ENCODE measurements at places on chromosomes 1 and 21.
A peak's percentile ranks its signal among the peaks of the same experiment; 100 is the strongest.

DNA sequence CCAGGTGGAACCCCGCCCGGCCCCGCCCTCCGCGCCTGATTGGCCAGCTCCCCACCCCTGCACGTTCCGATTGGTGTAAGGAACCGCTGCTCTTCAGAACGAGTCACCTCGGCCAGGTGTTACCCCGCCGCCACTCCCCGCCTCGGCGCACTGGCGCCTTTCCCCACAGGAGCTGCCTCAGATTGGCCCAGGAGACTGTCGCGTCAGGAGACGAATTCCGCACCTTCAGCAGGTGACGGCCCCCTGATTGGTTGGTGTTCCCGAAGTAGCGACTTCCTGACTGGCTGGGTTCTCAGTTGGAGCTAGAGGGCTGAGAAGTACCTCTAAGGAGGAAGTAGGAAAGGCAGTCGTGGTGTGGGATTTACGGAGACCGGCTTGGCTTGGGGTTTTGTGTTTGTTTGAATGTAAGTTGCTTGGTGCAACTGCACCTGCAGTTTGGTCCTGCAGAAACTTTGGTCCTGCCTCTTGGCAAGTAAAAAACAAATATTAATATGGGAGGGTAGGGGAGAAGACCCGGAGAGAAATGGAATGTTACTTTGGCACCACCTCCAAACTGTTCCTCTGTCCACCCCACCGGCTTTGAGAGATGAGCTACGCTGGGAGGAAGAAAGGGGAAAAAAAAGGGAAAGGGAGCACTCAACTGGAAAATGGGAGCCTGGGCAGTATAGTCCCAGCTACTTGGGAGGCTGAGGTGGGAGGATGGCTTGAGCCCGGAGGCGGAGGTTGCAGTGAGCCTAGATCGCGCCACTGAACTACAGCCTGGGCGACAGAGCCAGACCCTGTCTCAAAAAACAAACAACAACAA, 415 bp upstream of the F11R start:
- DNase-seq = peak; percentile 95

DNA sequence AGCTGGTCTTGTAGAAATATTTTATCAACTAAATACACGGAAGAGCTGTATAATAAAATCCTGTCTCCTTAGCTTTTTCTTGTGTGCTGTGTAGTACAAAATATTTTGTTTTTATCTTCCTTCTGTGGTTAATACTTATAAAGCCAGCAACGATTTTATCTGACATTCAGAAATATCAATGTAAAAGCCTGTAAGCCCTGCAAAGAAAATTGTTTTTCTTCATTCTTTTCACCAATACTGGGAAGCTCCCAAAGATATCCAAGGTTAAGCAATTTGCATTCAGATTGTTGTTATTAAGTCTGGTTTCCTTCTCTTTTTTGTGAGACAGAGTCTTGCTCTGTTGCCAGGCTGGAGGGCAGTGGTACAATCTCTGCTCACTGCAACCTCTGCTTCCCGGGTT, 38.0 kb upstream of the KIF26B start:
- DNase-seq = no peak

GRCh38 chr1:157090771-157091170, 8.8 kb downstream of the ETV3L start:
- DNase-seq = no peak

DNA sequence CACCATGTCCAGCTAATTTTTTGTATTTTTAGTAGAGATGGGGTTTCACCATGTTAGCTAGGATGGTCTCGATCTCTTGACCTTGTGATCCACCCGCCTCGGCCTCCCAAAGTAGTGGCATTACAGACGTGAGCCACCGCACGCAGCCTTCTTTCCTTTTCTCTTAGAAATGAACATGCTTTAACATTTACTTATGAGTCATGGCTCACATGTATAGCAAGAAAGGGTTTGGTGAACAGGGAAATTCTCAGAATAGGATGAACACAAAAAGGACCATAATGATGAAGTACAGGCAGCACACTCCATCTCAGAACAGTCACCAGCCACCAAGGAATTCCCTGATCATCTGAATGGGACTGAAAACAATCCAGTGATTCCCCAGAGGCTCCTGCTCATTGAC, 9.4 kb upstream of the VAMP4 start:
- no peak for DNase-seq

- no peak for DNase-seq
Observed at GRCh38 chr1:76256289-76257223, 182.0 kb downstream of the ST6GALNAC3 start.

GRCh38 chr1:162927421-162927820, 66.4 kb upstream of the CCDC190 start:
- no peak for DNase-seq

GRCh38 chr1:50155541-50155940, 46.8 kb downstream of the ELAVL4 start:
- no peak for DNase-seq

- DNase-seq = no peak
Observed at GRCh38 chr1:27406362-27406680, 13.9 kb downstream of the GPR3 start.

DNA sequence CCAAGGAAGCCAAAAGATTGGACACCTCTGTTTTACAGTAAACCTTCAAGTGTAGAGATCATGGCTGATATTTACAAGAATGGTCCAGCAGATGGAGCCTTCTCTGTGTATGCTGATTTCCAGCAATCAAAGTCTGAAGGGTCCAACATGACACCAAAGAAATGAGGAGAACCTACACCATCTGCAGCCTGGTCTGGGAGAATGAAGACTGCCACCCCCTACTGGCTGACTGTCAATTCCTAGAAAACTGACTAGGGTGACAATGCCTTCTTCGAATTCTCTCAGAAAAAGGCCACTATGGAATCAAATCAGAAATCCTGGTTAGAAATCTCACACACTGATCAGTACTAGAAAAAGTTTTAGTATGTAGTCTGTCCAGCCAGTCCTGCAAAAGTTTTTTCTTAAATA, 83.3 kb downstream of the CDC42BPA start:
- DNase-seq = no peak

GRCh38 chr1:115491298-115492018, 150.3 kb upstream of the VANGL1 start:
- DNase-seq = no peak

DNA sequence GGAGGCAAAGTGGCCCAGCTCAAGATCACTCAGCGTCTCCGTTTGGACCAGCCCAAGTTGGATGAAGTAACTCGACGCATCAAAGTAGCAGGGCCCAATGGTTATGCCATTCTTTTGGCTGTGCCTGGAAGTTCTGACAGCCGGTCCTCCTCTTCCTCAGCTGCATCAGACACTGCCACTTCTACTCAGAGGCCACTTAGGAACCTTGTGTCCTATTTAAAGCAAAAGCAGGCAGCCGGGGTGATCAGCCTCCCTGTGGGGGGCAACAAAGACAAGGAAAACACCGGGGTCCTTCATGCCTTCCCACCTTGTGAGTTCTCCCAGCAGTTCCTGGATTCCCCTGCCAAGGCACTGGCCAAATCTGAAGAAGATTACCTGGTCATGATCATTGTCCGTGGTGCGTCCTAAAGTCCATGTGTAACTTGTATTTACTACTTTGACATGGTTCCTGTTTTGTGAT, 2.7 kb downstream of the RBM15 start:
- DNase-seq = no peak

DNA sequence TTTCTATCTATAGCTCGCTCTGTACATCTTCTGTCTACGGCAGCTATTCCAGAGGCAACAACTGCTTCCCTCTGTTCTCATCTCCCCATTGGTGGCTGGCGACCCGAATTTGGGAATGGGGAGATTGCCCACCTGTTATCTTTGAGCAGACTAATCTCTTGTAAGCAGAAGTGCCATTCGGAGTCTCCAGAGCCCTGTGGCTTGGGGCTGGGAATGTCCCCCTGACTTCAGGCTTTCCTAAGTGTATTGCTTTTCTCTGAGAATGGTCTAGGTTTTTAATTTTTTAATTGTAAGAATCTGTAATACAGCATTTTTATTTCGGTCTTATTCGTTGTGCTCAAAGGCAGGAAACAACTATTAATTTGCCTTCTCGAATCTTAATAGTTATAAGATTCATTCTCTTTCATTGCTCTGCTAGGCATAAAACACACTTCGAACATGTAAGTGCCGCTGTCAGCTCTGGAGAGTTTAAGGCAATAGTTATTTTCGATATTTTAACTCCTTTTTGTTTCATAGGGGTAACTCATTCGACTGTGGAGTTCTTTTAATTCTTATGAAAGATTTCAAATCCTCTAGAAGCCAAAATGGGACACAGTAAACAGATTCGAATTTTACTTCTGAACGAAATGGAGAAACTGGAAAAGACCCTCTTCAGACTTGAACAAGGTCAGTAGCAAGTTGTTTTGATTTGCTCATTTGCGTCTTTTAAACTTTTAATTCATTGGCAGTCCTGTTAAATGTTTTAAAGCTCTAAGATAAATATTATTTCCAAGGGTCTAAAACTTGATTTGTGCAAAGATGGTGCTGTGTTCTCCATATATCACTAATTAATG, 514 bp downstream of the AGL start:
- no peak for DNase-seq

DNA sequence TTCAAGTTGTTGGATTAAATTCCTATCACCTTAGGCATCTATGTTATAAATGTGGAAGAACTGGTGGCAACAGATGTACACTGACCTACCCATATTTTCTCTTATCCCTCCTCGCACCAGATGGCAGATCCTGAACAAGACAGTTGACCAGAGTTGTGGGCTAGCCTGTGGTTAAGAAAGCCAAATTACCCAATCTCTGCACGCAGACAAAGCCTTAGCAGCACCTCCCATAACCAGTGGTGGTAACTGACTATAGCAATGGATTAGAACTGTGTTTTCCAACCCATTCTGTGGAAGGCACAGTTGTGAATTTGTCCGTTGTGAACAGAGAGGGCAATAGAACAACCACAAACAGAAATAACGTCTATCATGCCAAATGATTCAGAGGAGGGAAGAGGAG, 20.6 kb downstream of the ABCB10 start:
- DNase-seq = no peak

DNA sequence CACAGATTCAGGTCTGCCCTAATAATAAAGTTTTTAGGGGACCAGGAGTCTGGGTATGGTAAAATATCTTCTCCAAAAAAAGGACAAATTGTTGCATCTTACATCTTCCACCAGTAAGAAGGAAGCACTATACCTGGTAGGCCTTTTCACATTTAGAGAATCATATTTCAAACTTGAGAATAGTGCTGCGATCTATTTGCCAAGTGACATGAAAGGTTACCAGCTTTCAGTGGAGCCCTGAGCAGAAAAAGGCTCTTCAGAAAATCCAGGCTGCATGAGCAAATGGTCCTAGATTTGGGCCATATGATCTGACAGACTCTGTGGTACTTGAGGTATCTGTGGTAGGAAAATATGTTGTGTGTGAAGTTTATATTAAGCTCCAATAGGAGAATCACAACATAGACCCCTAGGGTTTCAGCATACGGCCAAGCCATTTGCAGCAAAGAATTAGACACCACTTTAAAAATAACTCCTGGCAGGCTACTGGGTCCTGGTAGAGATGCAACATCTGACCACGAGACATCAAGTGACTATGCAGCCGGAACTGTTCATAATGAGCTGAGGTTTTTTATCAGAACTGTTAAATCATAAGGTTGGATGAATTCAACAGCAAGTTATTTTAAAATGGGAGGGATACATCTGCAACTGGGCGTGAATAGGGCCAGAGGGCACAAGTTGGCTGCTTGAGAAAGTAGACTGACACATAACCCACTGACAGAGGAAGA, 38.6 kb upstream of the CCDC190 start:
- DNase-seq = no peak

DNA sequence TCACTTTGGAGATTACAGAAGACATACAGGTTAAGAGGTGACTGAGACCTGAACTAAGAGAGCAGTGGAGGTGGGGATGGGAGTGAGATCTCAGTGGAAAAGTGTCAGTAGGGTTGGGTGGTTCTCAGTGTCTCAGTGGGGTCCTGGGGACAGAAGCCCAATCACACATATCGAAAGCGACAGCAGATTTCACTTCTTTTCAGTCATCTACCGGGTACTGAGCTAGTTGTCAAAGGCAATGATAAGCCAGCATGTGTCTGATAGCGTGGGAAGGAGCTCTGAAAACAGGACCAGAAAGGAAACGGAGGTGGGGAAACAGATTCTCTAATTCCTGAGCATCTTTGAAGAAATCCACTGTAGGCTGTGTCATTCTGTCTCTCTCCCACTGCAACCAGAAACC, 59.5 kb downstream of the RHOU start:
- no peak for DNase-seq

- no peak for DNase-seq
Observed at GRCh38 chr1:179917601-179918429, 35.7 kb downstream of the TOR1AIP1 start.

GRCh38 chr1:205444931-205445645, 10.8 kb downstream of the BLACAT1 start:
- DNase-seq = no peak

DNA sequence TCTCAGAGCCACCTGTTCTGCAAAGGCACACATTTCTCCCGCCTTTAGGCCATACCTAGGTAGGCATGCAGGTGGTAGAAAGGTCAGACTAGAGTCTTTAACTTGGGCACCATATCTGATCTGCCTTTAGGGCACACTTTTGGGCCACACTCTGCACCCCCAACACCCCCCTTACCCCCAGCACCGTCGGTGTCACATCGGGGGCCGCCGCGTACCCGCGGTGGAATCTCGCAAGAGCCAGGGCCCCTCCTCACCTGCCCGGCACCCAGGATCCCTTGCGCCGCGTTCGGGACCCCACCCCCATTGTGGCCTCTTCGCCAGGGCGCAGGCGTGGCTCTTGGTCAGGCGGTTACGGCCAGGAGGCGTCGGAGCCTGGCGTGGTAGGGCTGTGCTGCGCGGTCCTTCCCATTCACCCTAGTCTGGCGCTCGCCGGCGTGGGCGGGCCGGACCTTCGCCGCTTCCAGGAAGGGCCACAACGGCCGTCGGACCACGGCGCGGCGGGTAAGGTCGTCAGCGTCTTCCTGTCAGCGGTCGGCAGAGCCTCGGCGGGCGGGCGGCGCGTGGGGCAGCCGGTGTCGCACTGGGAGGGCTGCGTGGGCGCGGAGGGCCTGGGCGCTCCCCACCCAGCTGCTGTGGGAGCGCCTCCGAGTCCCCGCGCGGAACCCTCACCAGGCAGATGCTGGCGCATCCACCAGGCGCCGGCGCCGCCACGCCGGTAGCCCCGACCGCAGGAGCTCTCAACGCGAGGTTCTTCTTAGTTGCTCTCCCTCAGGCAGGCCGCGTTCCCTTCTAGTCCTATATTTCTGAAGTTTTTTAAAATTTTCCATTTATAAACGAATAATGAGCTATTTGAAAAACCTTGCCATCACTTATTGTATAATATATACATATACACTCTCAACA, at the start of gene DNAH14:
TSS of gene DNAH14 (plus strand) at position 341 of the 903 bp plus-strand sequence. CDS start 23,028 bp downstream, outside the sequence.
- DNase-seq = no peak

DNA sequence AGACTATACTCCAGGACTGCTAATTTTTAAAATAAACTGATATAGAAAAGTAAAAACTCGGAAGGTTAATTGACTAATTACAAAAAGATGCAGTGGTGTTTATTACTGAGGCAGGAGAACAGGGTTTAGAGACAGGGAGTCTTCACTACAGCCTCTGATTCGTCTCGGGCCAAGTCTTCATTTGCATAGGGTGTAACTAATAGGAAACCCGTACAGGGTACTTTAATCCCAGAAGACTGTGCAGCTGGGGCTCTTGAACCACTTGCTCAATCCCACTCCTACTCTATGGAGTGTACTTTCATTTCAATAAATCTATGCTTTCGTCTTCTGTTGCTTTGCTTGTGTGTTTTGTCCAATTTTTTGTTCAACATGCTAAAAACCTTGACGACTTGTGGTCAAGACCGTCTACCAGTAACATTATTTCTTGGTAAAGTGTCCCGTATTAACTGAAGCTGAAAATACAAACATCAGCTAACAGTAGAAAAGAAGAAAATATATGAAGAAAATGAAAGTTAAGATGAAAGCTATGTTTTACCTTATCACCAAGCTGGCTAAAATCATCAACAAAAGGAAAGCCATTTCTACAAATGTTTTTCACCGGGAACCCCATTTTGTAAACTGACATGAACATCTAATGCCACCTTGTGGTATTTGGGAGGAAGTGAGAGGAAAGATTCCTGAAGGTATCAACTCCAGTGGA, 8.0 kb downstream of the SDHB start:
- DNase-seq = peak; percentile 43

All from CD4-positive, alpha-beta T cell treated with Interleukin-4 for 4 hours (primary cell).